ENCODE measurements at places on chromosomes 7 and 10.
A peak's percentile ranks its signal among the peaks of the same experiment; 100 is the strongest.

- DNase-seq: no peak
Observed at GRCh38 chr7:47091141-47091540, 490.8 kb downstream of the TNS3 start.

GRCh38 chr7:70775570-70776156, 356.3 kb upstream of the GALNT17 start:
- no peak for DNase-seq

GRCh38 chr7:96685353-96685752, 24.3 kb downstream of the SEM1 start:
- DNase-seq: no peak

- peak; percentile 65 for DNase-seq
Observed at GRCh38 chr10:17742918-17743317, 9.1 kb upstream of the TMEM236 start.

GRCh38 chr10:34802692-34803091, 12.4 kb downstream of the PARD3 start:
- DNase-seq: no peak

DNA sequence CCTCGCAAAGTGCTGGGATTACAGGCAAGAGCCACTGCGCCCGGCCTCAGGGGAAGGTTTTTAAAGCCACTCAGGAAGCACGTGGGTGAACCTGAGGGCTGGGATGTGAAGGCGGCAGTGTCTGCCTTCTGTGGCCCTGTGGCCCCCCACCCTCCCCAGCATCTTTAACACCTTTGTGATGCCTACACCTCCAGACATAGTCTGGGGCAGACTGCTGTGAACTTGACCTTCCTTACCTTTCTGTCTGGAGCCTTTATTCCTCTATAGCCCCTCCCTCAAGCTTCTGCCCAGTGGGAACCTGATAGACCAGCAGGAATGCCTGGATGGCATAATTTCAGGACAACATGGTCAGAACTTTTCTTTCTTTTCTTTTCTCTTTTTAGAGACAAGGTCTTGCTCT, 550.2 kb downstream of the GALNT17 start:
- DNase-seq: no peak

- no peak for DNase-seq
Observed at GRCh38 chr7:99324559-99324958, 1.1 kb upstream of the ARPC1A start.

- peak; percentile 58 for DNase-seq
Observed at GRCh38 chr7:150716368-150716767, at the start of gene GIMAP1. Gene GIMAP1 (plus strand): TSS chr7:150716613. CDS start chr7:150719048, 2,435 bp downstream.

DNA sequence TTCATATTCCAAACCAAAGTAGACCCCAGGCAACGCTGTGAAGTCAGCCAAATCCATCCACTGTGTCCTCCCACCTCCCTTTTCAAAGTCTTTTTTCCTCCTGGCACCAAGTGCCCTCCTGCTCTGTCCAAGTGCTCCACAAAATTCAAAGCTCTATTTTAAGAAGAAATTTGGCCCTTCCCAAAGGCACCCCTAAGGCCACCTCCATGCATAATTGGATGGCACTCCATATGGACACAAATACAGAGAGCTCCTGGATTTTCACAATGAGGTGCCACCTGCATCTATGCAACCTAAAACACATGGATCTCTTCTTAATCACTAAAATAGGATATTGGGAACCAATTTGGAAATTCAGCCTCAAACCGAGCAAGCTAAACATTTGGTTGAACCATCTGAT, 121.6 kb downstream of the RELN start:
- DNase-seq: no peak

- DNase-seq: no peak
Observed at GRCh38 chr10:31359979-31360378, 41.0 kb downstream of the ZEB1 start.

DNA sequence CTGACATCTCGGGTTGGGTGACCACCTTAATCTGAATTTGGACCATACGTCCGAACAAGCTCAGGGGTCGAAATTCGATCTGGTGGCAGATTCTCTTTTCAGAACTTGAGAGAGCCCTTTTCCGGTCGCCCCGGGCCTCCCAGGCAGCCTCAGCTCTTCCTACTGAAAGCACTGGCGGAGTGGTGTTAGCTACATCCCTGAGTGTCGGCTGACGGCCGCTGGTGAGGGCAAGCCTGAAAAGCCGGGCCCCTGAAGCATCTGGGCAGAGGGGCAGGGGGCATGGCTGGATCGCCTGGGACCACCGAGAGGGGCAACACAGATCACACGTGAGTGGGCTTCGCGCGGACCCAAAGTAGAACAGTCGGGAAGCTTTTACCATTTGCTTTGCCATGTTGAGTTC, 116.1 kb downstream of the SMURF1 start:
- no peak for DNase-seq

GRCh38 chr7:71735961-71736556, 604.1 kb downstream of the GALNT17 start:
- DNase-seq: peak; percentile 5

GRCh38 chr10:110996256-110996655, 76.9 kb downstream of the SHOC2 start:
- DNase-seq: no peak

GRCh38 chr7:36651404-36651803, 72.9 kb downstream of the AOAH start:
- no peak for DNase-seq

DNA sequence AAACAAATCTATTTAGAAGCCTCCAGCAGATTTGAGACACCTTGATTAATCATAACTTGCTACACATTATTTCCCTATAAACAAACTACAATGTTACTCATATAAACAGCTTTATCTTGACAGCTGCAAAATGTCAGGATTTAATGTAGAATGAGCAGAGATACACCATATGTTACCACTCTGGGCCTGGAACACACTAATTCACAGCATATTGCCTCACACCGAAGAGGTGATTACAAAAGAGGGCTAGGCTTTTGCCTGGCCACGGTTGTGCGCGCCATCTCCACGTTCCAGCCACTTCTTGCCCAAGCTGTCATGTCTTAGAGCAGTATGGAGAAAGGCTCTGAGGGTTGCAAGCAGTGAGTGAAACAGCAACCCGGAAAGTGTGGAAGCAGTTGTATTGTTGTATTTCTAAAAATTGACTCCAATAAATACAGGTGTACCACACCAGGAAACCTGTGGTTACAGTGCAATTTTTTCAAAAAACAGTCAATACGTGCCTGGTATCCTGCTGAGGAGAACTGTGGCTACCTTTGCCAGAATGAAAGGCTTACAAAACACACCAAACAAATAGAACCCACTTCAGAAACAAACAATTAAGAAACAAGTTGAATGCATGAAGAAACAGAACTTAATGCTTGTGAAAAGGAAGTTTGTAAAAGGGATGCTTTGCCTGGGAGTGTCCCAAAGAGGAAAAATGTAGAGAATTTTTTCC, 498.1 kb downstream of the PLXNA4 start:
- no peak for DNase-seq

- DNase-seq: no peak
Observed at GRCh38 chr7:16818732-16819131, 13.9 kb upstream of the AGR2 start.

DNA sequence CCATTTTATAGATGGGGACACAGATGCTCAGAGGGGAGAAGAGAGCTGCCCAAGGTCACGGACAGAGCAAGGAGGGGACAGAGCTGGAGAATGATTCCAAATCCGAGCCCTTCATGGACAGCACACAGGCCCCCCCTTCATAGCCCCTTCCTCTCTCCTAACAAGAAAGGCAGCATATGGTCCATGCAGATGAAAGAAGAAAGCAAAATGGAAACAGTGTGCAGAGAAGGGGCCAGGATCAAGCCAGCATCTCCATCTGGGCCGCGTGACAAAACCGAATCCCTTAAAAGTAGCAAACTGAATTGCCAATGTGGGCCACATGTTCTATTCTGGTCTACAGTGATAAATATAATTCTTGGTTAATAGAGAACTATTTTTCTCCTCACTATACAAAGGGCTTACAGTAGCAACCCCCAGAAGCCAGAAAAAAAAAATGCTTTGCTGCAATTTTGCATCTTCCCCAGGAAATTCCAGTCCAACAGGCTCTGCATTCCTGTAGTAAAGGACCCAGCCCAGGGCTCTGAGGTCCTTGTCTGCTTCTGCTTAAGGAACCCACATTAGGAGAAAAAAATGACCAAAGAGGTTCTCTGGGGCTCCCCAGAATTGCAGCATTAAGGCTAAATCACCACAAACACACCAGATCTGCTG, 7.8 kb downstream of the CPXM2 start:
- no peak for DNase-seq

- DNase-seq: no peak
Observed at GRCh38 chr7:25068502-25069213, 56.4 kb downstream of the CYCS start.

DNA sequence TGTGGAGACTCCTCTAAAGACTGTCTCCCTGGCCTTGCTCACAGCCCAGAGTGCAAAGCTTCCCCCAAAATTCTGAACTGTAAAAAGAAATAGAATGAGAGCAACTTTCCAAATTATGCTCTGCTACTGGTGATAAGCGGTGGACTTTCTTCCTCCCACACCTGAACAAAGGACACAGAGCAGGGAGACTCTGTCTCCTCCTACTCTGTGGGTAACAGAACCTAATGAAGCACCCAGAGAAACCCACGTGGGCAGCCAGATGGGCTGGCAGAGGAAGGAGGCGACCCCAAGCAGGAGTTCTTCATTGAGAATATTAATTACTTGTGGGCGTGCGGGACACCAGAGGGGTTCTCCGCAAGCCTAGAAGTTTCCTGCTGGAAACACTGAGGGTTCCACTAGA, 139.5 kb downstream of the KMT2E start:
- DNase-seq: no peak

GRCh38 chr10:96473866-96474265, 39.9 kb downstream of the TLL2 start:
- no peak for DNase-seq

GRCh38 chr7:37833107-37833817, 15.1 kb upstream of the NME8 start:
- no peak for DNase-seq

- DNase-seq: no peak
Observed at GRCh38 chr7:6258440-6259182, 13.8 kb downstream of the CYTH3 start.

- DNase-seq: no peak
Observed at GRCh38 chr7:93927585-93927984, 6.0 kb downstream of the GNG11 start.

GRCh38 chr7:150428671-150429451, 21.6 kb upstream of the GIMAP8 start:
- no peak for DNase-seq

DNA sequence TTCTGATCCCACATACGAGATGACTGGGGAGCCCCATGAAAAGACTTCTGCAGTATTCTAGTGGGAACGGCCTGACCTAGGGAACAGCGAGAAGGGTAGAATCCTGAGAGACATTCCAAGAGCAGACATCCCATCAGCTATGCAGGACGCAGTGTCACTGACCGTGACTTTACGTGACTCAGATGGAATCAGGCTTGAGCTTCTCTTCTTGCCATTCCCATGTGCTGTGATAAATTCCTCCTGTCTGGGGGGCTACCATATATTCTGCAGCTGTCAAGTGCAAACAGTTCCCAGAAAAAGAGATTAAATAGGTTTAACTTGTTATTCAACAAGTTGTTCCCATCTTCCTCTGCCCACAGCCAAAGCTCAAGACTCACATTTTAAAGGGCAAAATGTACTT, 73.1 kb upstream of the PDE1C start:
- DNase-seq: no peak

All from activated T-cell treated with anti-CD3 and anti-CD28 coated beads for 1 hour (primary cell).